ENCODE measurements at places on chromosomes 2 and 18. TPM values are rescaled to one million over a fixed set of nuclear protein-coding genes. Genes with fewer than 3 reads are reported as not detected.

- peak; percentile 63 for DNase-seq
Observed at GRCh38 chr2:197707316-197708213, 2.4 kb downstream of the MARS2 start.

- no peak for DNase-seq
Observed at GRCh38 chr2:222989431-222989830, 62.6 kb upstream of the KCNE4 start.

The NT5C1B gene
- total RNA-seq: not detected

The FAM237A gene
- total RNA-seq: not detected

DNA sequence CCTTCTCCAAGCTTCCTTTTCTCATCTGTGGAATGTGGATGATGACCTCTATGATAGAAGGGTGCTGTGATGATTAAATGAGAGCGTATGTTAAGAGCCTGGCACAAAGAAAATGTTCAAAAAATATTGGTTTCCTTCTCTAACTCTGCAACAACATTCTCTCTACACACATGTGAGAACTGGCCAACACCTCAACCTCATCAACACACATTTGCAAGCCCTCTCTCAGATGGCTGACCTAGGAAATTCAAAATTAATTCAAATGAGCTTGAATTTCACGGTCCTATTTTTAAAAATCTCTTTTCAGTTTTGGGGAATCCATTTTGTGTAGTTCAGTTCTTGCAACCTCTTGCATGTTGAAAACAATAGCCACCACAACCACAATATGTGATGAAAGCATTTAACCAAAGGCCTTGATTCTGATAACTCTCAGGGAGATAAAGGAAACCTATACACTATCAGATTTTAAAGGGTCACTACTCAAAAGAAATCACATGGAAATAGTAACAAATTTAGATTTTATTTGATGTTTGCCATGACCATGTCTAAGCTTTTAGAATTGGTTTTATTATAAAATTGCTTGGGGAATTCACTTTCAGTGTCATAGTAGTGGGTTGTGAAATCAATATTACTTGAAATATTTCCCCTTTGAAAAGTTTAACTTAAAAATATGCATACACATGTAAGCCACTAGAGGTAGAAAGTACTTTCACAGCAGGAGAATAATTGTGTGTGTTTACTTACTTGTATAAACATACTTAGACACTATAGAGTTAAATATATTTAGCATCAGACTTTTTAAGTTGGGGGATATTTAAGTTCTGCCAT is 16.6 kb upstream of the NABP1 start:
- DNase-seq: no peak

The DUSP11 gene
- 43.5 TPM for total RNA-seq

The TNS1 gene
- 2.3 TPM for total RNA-seq

- no peak for DNase-seq
Observed at GRCh38 chr18:40375837-40376236, 1579.2 kb upstream of the PIK3C3 start.

- peak; percentile 81 for DNase-seq
Observed at GRCh38 chr2:218883491-218884490, 3.1 kb downstream of the WNT10A start.

The CLEC4F gene
- not detected for total RNA-seq

- no peak for DNase-seq
Observed at GRCh38 chr18:79420033-79420745, 24.5 kb downstream of the NFATC1 start.

DNA sequence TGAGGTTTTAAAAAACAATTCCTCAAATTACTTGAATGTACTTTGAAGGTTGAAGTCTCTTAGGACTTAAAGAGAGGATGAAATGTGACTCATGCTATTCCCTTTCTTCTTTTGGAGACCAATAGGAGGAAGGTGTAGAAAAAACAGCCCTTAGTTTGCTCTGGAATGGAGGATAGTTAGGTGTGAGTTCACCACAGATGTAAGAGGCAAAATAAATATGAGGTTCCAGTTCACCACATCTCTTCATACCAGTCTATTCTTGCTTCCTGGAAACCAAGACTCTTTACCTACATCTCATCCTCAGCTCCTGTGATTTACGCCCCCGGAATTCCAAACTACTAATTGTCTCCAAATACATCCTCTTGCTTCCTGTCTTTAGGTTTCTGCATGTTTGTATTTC is 77.5 kb upstream of the TTC21B start:
- DNase-seq: no peak

The TRIM43 gene
- total RNA-seq: not detected

- DNase-seq: no peak
Observed at GRCh38 chr18:39805218-39805617, 2149.8 kb upstream of the PIK3C3 start.

The MRO gene
- not detected for total RNA-seq

DNA sequence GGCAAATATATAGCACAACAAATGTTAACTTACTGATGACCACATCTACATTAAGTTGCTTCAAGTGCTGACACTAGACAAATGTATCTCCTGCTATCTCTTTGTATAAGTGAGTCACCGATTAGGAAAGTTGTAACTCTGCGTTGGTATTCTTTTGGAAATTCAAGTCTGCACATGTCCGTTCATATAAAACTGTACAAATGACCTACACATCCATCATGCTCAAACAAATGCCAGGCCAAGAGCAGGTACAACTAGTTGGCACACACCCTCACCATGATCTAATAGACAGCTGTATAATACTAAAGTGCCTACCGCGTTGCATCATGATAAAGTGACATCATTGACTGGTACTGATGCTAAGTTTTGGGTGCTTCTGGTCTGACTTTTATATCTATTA is 141.1 kb downstream of the RBMS1 start:
- no peak for DNase-seq

GRCh38 chr2:44444881-44445280 is 83.1 kb downstream of the CAMKMT start:
- no peak for DNase-seq

DNA sequence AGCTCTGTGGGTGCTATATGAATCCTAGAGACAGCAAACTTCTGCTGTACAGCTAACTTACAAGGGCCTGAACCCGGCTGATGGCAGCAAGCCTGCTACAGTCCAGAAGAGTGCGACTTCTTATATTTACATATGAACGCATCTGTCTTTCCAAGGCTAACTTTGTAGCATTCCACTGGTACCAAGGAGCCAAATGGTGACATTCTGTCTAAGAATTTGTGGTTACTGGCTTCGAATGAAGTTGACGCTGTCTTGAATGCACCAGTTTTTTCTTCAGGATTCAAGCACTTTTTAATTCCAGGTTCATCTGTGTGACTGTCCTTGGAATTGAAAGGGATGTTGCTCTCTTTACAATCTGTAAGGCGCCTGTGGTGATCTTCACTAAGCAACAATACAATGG is 42.4 kb downstream of the THUMPD2 start:
- DNase-seq: no peak

The SLC4A5 gene
- 2.0 TPM for total RNA-seq

DNA sequence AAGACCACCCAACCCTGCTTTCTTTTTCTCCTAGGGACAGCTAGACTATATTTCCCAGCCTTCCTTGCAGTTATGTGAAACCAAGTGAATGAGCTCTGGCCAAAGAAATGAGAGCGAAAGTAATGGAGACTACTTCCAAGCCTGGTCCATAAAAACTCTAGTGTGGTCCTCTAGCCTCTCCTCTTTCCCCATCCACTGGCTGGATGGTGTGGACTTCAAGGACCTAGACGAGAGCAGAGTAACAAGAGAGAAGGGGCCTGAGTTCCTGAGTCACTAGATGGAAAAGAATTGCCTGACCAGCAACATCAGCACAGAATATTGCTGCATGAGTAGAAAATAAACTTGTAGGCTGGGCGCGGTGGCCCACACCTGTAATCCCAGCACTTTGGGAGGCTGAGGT is 2.9 kb upstream of the TMSB10 start:
- no peak for DNase-seq

The KLF11 gene
- total RNA-seq: 9.6 TPM

DNA sequence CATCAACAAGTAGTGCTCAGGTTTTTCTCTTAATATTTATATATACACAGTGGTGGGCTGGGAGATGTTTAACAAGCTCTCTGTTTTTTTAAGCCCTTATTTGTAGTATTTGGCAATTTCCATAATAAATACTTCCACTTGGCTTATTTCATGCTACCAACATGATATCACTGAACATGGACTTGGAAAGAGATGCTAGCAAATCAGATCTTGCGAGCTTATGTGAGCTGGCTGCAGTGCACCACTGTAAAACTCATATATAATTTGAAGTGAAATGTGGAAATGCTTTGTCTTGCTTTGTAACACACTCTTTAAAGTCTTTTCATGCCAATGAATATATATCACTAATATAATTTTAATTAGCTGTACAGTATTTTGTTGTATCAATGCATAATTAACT is 155.7 kb downstream of the ALK start:
- DNase-seq: no peak

The GALNT13 gene
- total RNA-seq: 4.3 TPM

DNA sequence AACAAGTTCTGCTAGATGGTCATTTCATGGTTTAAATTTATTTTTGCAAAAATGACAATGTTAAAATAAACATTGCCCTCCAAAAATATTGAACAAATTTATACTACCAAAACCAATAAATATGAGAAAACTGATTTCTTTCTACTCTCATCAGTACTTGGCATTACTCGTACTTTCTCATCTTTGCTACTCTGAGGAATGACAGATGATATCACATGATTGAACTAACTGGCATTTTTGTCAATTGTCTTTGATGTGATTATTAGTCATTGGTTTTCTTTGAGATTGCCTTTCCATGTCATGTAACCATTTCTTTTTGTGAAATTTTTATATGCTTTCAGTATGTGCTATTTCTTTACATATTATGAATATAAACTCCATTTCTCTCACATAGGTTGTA is 167.0 kb upstream of the ITGA4 start:
- no peak for DNase-seq

The NAT8 gene
- total RNA-seq: not detected

- DNase-seq: peak; percentile 58
Observed at GRCh38 chr2:64327510-64328414, 126.2 kb upstream of the LGALSL start.

The EPB41L3 gene
- 1.7 TPM for total RNA-seq

DNA sequence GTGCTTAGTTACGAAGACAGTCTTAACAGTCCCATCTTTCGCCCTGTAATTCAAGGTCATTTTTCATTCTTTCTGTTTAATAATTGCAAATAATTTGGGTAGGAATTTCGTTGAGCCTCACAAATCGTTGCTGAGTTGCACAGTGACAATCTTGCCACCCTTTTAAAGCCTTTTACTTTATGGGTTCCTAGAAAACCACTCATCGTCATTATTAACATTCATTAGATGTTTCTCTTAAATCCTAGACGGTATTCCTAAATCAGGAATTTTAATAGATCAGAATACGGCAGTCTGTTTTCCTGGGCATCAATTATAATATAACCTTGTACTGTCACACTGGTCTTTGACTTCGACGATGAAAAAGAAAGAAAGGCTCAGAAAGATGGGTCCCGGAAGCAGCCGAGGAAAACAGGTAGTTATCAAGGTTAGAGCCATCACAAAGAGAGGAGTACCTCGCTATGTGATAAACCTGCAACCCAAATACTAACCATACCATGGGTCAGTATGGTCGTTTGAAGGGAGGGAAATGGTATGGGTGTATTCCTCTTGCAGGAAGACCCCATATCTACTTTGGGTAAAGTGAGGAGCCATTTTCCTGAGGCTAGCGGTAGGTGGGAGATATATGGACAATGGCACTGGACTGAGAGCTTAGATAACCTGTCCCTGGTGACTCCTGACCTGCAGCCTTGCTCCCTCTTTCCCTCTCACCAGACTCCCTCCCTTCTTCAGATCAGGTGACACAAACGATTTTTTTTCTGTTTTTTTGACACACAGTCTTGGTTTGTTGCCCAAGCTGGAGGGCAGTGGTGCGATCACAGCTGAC is 981 bp upstream of the SF3B1 start:
- no peak for DNase-seq

GRCh38 chr2:126891681-126892500 is 6.8 kb upstream of the TEX51 start:
- DNase-seq: peak; percentile 27

The TUBA4B gene
- total RNA-seq: not detected

DNA sequence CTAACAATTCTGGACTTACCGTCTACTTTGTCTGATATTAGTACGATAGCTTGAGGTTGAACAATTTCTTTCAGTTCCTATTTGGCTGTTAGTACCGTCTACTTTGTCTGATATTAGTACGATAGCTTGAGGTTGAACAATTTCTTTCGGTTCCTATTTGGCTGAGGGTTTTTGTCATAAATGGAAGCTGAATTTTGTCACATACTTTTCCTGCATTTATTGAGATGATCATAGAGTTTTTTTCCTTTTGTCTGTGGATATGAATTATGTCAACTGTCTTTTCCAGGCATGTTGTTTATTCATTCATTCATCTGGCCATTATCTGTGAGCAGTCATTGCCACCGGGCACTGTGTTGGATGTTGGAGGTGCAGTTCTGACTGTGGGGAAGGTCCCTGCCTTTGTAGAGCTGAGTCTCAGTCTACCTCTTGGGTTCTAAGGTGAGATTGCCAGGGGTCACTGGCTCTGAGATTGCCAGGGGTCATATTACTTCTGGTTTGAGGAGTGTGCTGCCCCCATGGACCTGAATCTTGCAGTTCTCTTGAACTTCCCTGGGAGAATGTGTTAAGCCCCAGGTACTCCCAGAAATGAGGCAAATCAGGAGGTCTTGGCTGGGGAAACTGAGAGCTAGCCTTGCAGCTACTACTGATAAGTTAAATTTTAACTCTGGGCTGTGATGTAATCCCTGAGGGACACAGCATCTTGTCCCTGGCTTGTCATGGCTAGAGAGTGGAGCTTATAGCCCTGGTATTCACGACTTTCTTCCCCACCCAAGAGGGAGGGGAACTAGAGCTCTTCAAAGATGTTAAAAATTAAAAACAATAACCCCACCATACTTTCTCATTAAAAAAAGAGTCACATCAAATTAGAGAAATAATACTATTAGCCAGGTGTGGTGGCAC is 89.1 kb upstream of the MBOAT2 start:
- no peak for DNase-seq

All from neural progenitor cell (in vitro differentiated cells).